Stimulated activated CD4-positive, alpha-beta T cell treated with anti-CD3 and anti-CD28 coated beads, Interleukin-2, amount 100 ng/mL, for 24 hours (primary cell): ENCODE measurements at places on chromosomes 6 and 20.

GRCh38 chr6:45681860-45682511 lies 304.3 kb upstream of the SUPT3H start:
- peak; percentile 49 for DNase-seq

DNA sequence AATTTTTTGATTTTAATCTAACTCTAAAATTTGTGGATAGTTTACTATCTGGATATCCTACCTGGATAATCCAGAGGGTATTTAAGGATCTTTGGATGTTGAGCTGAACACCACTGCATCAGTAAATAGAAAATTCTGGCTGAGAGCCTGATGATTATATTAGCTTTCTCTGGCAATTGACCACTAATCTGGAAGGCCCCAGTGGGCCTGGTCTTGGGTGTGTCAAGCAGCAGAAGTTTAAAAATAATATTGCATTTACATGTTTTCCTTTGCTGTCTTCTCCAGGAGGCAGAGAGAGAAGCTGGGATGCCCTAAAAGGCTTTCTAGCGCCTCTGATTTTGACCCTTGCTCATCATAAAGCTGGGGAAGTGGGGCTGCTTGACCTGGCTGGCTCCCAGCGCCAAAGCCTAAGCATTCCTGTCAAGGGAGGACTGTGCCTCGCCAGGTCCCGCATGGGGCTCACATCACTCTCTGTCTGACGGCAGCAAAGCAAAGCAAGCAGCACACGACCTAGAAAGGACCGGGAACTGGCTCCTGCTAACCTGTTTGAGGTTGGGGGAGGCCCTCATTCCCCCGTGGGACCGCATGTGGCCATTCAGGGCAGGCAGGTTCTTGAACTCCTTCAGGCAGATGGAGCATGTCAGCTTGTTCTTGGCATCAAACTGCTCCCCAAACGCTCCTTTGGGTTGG lies 46.6 kb upstream of the MRPS10 start:
- no peak for DNase-seq

DNA sequence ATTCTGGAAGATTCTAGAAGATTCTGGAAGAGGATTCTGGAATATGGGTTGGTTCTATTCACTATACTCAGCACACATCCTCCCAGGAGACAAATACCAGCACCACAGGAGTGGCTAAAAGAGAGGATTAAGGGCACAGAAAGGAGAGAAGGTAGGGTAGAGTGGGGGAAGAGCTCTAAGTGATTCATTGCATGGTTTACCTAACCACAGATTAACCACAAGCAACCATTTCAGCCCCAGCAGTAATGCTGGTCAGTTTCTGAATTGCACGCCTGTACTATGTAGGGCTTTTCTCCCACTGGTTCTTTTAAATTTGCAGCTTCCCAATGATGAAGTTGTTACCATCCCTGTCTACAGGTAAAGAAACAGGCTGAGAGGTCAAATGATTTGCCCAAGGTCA lies 192.7 kb upstream of the PMEPA1 start:
- no peak for DNase-seq

GRCh38 chr6:155521719-155522118 lies 66.1 kb upstream of the NOX3 start:
- no peak for DNase-seq

DNA sequence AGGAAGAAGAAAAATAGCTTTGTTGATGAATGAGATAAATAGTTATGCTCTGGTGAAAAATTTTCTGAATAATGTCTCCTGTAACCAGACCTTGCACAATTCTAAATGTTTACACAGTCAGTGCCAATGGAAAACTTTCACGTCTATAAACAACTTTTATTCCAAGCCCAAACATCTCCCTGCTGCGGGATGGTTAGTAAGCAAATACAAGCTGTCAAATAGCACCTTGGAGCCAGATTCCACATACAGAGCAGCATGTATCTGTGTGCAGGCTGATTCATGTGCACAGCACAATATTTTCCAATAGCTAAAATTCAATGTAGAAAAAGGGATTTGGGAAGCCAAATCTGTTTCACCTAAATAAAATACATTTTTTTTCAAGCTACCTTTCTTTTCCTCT lies 813.3 kb downstream of the HACE1 start:
- no peak for DNase-seq

GRCh38 chr20:17852323-17852722 lies 116.3 kb downstream of the SNX5 start:
- no peak for DNase-seq

DNA sequence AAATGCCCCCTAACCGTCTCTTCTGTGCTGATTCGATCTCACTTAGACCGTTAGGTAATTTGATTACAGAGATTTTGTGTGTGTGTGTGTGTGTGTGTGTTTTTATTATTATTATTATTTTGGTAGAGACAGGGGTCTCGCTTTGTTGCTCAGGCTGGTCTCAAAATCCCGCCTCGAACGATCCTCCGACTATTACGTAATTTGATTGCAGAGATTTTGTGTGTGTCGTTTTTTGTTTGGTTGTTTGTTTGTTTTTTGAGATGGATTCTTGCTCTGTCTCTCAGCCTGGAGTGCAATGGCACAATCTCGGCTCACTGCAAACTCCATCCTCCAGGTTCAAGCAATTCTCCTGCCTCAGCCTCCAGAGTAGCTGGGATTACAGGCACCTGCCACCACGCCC lies 28.3 kb downstream of the FOXF2 start:
- DNase-seq = no peak

DNA sequence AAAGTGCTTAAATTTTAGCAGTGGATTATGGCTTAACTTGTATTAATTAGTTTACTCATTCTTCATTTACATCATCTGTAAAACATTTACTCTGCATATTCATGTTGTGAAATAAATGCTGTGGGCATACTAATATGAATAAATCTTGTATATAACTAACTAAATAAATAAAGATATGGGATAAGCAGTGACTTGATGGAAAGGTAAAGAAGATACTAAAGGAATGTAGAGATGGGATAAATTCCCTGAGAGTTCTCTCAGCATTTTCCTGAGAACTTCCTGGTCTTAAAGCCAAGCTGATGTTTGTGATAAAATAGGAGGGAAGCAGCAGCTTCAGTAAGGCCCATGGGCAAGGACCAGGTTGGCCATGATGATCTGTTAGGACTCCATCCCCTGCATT lies 652.1 kb downstream of the RNF144B start:
- no peak for DNase-seq

DNA sequence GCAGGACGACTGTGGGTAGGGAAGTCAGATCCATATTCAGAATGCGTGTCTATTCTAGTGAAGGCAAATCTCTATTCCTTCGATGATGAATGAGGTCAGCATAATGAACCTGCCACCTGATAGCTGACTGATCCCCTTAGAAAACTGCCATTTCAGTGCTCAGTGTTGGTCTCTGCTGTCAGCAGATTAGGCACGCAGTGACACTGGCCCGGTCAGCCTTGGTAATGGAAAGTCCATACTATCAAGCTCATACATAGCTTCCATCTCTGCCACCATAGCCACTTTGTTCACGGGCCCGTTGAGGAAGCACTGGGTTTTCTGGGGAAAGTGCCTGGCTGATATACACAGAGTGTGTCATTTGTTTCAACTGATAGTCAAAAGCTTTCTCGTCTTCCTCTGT lies 54.0 kb downstream of the C6orf52 start:
- no peak for DNase-seq

GRCh38 chr20:38231531-38232121 lies 28.9 kb downstream of the KIAA1755 start:
- DNase-seq = no peak

- DNase-seq = no peak
Measured at GRCh38 chr6:96171112-96171511, 155.3 kb downstream of the FUT9 start.

DNA sequence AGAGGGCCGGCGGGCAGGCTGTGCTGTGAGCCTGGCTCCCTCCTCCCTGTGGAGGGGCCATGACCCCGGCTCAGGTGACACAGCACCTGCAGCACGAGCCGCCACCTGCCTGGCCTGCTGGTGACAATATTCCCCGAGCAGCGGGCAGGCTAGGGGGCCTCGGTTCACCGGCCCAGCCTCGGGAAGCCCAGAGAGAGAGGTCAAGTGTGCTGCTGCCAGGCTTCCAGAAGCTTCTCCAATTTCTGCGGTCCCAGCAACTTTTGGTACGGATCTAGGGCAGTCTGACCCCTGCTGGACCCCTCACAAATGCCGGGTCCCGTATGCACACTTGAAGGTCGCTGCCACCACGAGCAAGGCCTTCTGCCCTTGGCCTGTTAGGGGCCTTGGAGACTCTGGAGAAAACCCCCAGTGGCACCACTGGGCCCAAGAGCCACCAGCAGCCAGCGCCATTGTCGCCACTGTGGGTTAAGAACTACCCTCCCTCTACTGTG lies 38.6 kb upstream of the NOL4L start:
- no peak for DNase-seq

- DNase-seq = no peak
Measured at GRCh38 chr6:81940451-81940985, 188.0 kb upstream of the TENT5A start.

DNA sequence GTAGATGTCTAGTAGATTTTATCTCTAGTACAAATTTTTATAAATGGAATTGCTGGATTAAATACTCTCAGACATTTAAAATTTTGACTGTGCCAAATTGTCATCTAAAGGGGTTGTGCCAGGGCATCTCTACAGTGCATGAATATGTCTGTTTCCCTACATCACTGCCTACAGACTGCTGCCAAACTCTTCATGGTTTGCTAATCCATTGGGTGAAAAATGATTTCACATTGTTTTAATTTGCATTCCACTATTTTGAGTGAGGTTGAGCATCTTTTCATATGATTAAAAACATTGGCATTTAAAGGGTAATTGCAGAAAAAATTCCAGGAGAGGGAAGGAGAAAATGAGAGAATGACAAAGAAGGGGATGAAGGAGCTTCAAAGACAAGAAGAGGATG lies 267.7 kb upstream of the RNF24 start:
- no peak for DNase-seq

- DNase-seq = no peak
Measured at GRCh38 chr20:44918342-44918741, 8.5 kb downstream of the PABPC1L start.

DNA sequence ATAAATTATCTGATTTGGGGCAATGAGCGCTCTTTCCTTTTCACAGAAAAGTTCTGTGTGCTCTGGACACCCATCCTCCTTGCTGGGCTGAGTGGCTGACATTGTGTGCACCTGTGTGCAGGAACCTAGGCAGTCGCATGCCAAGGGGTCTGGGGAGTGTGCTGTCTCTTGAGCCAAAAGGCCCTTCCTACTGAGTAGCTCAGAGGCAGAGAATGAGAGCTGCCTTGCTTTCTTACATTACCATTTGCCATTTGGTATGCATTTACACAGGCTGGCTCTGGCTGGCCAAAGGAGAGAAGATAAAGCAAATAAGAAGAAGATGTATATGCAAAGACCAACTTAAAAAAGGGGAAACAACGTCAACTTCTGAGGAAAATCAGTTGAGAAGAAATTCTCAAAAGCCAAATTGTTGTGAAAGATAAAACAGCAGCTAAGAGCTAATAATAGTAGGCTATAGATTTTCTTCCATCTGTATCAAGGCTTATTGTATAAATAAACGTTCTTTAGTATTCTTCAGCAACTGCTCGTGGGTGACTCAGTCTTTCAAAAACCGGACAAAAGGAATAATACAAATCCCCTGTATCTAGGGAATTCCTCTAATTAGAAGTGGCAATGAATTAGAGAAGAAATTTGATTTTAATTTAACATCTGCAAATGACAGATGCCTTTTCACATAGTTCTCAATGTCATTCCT lies 121.9 kb downstream of the INSM1 start:
- DNase-seq = no peak

DNA sequence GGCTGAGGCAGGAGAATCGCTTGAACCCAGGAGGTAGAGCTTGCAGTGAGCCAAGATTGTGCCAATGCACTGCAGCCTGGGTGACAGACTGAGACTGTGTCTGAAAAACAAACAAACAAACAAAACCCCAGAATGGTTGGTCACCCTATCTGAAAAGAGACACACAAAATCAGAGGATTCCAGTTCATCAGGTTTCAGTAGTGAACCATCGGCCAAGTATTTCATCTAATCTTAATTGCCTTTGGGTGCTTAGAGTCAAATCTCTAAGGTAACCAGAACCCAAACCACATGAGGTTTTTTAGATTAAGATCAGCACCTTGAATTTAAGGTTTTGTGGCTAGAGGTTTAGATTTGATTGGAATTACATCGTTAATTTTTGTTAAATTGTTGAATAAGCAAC lies 8.3 kb upstream of the ZBTB2 start:
- DNase-seq = no peak

GRCh38 chr6:96613291-96613999 lies 50.5 kb downstream of the FHL5 start:
- no peak for DNase-seq

DNA sequence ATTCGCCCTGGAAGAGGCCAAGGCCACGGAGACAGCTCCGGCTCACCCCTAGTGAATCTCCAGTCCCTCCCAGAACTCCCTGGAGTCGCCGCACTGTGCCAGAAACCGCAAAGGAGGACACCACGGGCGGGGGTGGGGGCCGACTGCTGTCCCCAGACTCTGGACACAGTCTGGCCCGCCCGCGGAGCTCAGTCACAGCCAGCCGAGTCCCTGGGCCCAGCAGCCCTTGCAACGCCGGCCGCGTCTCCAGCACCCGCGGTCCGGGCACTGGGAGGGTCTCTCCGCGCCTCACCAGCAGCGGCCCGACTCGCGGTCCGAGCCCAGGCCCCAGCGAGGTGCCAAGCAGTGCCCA lies 518 bp downstream of the PEX6 start:
- peak; percentile 35 for DNase-seq

GRCh38 chr6:88166493-88167351 lies 575 bp upstream of the CNR1 start:
- DNase-seq = peak; percentile 5

DNA sequence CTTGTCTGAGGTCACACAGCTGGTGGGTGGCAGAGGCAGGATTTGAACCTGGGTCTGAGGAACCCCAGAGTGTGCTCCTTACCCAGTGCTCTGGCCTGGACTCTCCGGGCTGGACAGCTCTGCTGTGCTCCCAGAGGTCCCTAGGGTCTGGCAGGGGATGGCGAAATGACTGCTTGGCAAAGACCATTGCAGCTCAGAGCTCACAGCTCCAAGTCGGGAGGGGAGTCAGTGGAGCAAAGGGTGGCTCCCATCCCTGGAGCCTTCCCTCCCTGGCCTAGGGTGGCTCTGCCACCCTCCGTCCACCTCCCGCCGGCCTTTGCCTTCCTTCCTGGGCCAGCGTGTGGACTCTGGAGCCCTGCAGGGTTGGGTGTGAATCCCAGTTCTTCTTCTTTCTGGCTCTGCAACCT lies 17.5 kb downstream of the CEBPB start:
- DNase-seq = no peak

DNA sequence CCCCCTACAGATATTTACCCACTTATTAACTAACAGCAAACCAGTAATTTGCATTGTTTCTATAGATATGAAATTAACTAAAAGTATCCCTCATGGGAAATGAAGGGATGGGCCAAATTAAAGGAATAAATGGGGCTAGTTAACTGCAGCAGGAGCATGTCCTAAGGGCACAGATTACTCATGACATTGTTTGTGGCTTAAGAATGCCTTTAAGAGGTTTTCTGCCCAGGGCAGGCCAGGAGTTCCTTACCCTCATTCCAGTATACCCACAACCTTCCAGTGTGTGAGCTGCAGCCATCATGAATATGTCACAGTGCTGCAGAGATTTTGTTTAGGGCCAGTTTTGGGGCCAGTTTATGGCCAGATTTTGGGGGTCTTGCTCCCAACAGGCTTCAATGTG lies 1101.9 kb downstream of the PRIM2 start:
- no peak for DNase-seq

GRCh38 chr20:14570811-14571210 lies 233.4 kb upstream of the FLRT3 start:
- DNase-seq = no peak

- DNase-seq = no peak
Measured at GRCh38 chr6:168418711-168419121, 22.3 kb upstream of the SMOC2 start.
